ENCODE measurements at places on chromosomes 5 and 9.

DNA sequence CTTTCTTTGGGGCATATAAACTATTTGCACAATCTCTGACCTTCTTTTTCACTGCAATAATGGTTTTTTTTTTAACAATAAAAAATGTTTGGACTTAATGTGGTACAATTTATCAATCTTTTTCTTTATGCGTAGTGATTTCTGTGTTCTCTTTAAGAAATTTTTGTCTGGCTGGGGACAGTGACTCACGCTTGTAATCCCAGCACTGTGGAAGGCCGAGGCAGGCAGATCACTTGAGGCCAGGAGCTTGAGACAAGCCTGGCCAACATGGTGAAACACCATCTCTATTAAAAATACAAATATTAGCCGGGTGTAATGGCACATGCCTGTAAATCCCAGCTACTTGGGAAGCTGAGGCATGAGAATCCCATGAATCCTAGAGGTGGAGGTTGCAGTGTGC, 72.3 kb downstream of the STK32A start:
- DNase-seq, result no peak

GRCh38 chr9:120718316-120718715, 4.0 kb upstream of the MEGF9 start:
- DNase-seq, result no peak

GRCh38 chr9:120431268-120431667, 148.7 kb downstream of the CDK5RAP2 start:
- no peak for DNase-seq

DNA sequence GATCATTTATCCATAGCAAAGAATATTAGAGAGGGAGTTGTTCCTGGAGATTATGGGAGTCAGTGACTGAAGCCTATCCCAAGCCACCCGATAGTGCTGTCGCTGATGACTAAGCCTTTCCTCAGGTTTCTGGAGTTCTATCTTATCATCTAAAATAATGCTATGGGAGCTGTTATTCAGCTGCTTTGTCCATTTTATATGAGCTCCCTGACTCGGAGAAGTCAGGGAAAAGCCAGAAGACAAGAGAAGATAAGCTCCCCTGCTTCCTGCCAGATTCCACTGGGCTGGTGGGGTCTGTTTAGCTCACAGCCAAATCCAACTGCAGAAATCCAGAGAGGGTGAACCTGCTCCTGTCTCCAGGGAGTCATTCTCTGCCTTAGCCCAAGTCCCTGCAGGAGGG, 148.2 kb downstream of the DROSHA start:
- no peak for DNase-seq

DNA sequence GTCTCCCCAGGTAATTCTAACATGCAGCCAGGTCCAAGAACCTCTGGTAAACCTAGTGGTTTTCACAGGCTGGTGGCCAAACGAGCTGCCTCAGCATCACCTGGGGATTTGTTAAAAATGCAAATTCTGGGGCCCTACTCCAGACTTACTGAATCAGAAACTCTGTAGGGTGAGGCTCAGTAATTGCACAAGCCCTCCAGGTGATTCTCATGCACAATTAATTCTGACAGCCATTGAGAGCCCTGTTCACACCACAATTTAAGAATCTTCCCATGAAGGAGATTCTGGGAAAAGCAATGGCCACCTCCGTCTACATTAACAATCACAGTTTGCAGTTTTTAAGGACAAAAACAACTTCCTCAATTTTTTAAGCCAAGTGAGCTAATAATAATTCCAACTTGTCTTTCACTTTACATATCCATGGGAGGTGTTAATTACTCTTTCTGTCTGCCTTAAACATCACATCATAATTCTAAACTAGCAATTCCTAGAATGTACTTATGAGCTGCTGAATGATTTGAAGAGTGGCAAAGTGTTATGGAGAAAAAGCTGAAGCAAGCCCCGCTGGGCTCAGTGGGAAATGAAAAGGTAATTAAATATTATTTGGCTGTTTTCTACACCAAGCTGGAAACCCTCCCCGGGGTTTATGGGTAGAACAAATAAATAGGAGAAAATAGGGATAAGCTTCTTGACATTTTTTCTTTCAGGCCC, 70.0 kb downstream of the GLDC start:
- no peak for DNase-seq

DNA sequence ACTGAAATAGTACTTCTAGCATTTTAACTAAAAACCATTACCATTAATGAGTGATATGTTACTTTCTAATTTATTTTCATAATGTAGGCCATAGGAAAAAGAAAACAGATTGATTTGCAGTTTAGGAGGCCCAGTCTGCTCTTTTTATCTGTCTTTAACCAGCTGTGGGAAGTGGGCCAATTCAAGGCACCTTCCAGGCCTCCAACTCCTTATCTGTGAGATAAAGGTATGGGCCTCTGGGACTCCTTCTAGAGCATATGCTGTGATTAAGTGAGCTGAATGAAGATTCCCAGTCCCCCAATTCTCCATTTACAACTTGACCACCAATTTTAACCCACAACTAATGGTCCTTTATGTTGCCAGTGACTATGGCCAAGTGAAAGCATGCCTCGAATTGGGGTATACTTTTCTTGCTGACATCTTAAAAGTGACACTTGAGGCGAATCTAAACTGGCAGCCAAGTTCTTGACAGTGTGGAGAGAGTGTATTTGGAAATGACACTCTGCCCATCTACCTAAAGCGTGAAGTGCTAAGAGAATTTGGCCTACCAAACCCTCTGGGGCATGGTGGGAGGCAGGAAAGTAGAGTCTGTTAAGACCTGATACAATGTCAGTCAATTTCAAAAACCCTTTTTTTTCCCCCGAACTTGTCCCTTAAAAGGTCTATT, 88.3 kb downstream of the PIK3R1 start:
- no peak for DNase-seq

DNA sequence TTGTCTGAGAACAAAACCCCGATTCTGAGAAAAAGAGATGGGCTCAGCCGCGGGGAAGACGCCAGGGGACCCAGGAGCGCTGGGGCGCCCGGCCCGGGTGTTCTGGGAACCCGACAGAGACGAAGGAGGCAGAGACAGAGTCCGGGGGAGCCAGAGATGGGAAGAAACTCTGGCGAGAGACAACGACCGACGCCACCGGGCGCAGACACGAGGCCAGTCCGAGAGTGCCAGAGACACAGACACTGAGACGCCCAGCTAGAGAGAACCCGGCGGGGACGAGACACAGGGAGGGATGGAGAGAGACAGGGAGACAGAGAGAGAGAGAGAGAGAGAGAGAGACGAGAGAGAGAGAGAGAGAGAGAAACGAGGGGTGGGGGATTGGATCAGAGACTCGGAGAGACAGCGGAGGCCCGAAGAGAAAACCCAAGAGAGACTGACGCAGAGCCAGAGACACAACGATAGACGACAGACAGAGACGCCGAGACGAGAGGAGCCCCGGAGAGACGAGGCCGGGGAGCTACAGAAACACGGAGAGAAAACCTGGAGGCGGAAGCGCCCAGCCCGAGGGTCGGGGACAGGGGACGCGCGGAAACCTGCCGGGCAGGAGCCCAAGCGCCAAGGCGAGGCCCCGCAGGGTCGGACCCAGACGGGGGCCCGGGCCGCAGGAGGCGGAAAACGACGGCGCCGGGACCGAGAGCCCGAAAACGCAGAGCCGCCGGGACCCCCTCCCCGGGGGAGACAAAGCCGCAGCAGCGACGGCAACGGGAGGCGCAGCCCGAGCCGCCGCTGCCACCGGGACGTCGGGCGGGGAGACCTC, 3.3 kb downstream of the NR5A1 start:
- no peak for DNase-seq

- no peak for DNase-seq
Observed at GRCh38 chr5:55241746-55242145, 8.3 kb upstream of the CCNO start.

- no peak for DNase-seq
Observed at GRCh38 chr9:105187781-105188180, 56.7 kb upstream of the SLC44A1 start.

- DNase-seq, result no peak
Observed at GRCh38 chr5:4246447-4246846, 650.8 kb downstream of the IRX1 start.

- DNase-seq, result no peak
Observed at GRCh38 chr5:126527892-126528291, 67.1 kb downstream of the ALDH7A1 start.

- DNase-seq, result no peak
Observed at GRCh38 chr9:76218117-76218885, 175.9 kb downstream of the RFK start.

DNA sequence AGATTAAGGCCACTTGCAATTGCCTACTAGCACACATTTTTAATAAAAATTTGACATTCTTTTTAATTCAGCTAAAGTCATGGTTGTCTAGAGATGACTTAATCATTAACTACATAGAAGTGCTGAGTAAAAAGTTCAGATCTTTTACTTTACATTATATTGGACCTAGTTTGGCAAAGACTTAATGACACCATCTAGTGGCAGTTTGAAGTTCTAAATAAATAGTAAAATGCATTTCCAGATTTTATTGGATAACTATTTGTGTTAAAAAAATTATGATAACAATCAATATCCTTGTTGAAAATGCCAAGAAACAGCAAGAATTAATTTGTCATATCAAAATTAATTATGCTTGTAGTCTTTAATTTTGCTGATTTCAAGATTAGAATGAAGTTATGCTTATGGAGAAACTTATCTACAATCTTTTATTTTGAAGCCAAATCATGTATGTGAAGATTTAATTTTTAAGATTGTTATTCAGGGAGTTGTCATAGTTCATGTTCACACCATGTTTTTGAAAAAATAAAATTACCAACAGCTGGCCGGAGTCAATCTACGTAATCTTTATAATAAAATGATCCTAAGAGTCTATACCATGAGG, 69.6 kb upstream of the PJA2 start:
- no peak for DNase-seq

DNA sequence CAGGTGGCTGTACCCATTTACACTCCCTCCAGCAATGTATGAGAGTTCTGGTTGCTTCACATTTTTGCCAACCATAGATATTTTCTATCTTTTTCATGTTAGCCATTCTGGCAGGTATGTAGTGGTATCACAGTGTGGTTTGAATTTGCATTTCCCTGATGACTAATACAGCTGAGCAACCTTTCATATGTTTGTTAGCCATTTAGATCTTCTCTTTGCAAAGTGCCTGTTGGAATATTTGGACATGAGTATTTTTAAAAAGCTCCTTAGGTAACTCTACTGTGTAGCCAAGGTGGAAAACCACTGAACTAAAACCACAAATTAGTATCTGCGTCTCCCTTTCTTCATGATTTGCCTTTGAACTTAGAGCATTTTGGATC, 31.9 kb downstream of the IRF1 start:
- no peak for DNase-seq

DNA sequence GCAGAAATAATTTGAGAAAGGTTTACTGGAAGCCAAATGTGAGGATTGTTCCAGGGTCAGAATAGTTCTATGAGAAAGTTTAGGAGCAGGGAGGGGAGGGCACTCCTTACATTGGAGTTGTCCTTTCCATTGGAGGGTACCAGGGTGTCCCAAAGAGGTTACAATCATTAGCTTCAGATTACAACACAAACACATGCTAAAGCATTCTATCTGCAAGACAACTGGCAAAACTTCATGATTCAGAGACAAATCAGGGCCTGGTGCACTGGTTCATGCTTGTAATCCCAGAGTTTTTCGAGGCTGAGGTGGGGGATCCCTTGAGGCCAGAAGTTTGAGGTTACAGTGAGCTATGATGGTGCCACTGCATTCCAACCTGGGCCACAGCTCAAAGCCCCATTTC, 51.8 kb downstream of the NSUN2 start:
- no peak for DNase-seq

GRCh38 chr9:84839541-84839940, 170.0 kb downstream of the NTRK2 start:
- no peak for DNase-seq

DNA sequence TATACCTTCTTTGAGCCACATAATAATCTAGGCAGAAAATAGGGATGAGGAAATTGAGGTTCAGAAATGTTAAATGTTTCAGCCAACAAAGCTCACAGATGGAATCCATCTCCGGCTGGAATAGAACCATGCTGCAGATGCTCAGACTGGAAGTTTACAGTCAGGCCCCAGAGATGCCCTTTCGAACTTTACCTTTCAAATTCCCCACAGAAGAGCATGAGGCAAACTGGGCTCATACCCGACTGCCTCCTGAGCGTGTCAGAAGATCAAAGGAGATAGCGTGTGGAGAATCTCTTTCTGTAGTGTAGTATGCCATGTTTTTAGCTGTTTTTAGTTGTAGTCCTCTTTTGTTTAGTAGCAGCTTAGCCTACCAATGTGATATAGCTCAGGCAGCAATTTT, 72.0 kb upstream of the DAP start:
- DNase-seq, result no peak

DNA sequence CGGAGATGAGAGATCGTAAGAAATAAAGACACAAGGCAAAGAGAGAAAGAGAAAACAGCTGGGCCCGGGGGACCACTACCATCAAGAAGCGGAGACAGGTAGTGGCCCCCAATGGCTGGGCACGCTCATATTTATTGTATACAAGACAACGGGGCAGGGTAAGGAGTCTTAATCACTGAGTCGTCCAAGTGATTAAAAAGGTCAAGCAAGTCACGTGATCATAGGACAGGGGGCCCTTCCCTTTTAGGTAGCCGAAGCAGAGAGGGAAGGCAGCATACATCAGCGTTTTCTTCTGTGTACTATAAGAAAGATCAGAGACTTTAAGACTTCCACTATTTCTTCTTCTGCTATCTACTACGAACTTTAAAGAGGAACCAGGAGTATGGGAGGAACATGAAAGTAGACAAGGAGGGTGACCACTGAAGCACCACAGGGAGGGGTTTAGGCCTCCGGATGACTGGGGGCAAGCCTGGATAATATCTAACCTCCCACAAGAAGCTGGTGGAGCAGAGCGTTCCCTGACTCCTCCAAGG, 24.6 kb upstream of the QSOX2 start:
- no peak for DNase-seq

GRCh38 chr5:151218177-151218576, 5.7 kb downstream of the CCDC69 start:
- no peak for DNase-seq

DNA sequence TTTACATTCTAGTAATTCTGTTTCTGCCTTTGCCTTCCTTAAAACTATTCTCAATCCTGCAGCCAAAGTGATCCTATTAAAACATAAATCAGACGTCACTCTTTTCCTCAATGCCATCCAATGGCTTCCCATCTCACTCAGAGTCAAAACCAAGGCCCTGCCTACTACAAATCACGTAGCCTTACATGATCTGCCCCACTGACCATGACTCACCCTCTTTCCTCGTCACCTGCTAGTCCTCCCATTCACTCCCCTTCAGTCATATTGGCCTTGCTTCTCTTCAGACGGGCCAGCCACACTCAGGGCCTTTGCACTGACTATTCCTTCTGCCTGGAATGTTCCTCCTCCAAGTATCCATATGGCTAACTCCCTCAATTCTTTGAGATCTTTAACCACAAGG, 39.0 kb upstream of the DMXL1 start:
- DNase-seq, result no peak

Measured in activated naive CD4-positive, alpha-beta T cell treated with anti-CD3 and anti-CD28 coated beads, Interleukin-2, amount 50 U/mL, for 16 hours (primary cell).